ENCODE measurements at places on chromosomes 12 and 14.
A peak's percentile ranks its signal among the peaks of the same experiment; 100 is the strongest.

- DNase-seq: no peak
These were observed 310.4 kb downstream of the KCNC2 start for GRCh38 chr12:74899031-74899829.

DNA sequence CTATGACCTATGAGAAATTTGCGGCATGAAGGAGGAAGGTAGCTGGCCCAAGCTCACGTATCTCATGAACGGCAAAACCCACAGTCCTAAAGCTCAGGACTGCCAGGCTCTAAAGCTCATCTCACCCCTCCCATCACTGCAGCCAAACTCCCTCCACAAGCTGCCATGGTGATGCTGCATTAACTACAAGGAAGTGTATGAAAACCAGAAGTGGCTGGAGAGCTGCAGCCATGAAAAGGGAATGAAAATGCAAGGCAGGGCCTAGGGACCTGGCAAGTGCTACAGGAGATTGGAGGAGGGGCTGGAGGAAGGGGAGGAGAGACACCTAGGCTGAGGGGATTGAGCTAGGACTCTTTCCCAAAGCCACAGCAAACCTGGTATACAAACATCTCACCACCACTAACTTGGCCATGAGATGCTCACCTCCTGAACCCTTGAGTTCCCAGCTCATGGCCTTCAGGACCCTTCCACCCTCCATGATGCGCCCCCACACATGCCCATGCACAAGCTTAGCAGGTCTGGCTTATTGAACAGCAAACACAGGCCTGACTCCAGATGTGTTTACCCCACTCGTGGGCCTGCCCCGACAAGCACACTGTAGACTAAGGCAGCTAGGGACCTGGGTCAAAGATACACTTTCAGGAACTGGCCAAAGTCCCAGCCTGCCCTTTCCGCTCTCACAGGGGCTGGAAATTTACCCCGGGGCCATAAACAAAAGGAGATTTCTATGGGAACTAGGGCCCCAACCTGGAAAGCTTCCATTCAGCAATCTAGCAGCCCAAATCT lies 42.0 kb downstream of the LTBP2 start:
- no peak for DNase-seq

GRCh38 chr14:90087433-90087832 lies 25.6 kb downstream of the KCNK13 start:
- DNase-seq: no peak

GRCh38 chr14:102913341-102914211 lies 8.9 kb upstream of the AMN start:
- no peak for DNase-seq

DNA sequence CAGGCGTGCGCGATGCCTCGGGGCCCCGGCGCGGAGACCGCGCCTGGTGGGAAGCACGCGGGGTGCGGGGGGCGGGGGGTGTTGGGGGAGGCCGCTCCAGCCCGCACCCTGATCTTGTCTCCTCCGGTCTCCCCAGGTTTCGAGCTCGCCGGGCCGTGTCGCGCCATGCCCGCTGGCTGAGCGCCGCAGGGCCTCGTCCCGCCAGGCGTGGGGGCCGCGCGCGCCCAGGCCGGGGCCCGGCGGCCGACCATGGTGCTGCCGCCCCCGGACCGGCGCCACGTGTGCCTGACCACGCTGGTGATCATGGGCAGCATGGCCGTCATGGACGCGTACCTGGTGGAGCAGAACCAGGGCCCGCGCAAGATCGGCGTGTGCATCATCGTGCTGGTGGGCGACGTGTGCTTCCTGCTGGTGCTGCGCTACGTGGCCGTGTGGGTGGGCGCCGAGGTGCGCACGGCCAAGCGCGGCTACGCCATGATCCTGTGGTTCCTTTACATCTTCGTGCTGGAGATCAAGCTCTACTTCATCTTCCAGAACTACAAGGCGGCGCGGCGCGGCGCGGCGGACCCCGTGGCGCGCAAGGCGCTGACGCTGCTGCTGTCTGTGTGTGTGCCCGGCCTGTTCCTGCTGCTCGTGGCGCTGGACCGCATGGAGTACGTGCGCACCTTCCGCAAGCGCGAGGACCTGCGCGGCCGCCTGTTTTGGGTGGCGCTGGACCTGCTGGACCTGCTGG lies 2.4 kb downstream of the TMEM121 start:
- DNase-seq: no peak

- DNase-seq: peak; percentile 23
These were observed 67.3 kb upstream of the STK38L start for GRCh38 chr12:27176765-27177164.

DNA sequence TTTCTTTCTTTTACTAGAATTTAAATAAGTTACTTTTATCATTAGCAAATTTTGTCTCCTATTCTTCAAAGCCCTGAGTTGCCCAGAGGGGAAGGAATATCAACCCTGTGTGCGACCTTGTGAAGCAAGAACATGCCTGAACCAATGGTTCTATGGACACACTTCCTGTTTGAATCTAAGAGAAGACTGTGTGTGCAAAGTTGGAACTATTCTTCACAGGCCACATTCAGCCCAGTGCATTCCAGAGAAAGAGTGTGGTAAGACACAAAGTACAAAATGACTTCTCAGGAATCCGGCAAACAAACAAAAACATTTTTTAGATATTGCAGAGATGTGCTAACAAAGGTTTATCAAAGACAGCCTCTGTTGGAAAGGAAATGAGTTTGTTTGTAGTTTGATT lies 90.8 kb upstream of the PTPRQ start:
- DNase-seq: no peak

- DNase-seq: no peak
These were observed 1.1 kb downstream of the CD63 start for GRCh38 chr12:55727643-55728185.

DNA sequence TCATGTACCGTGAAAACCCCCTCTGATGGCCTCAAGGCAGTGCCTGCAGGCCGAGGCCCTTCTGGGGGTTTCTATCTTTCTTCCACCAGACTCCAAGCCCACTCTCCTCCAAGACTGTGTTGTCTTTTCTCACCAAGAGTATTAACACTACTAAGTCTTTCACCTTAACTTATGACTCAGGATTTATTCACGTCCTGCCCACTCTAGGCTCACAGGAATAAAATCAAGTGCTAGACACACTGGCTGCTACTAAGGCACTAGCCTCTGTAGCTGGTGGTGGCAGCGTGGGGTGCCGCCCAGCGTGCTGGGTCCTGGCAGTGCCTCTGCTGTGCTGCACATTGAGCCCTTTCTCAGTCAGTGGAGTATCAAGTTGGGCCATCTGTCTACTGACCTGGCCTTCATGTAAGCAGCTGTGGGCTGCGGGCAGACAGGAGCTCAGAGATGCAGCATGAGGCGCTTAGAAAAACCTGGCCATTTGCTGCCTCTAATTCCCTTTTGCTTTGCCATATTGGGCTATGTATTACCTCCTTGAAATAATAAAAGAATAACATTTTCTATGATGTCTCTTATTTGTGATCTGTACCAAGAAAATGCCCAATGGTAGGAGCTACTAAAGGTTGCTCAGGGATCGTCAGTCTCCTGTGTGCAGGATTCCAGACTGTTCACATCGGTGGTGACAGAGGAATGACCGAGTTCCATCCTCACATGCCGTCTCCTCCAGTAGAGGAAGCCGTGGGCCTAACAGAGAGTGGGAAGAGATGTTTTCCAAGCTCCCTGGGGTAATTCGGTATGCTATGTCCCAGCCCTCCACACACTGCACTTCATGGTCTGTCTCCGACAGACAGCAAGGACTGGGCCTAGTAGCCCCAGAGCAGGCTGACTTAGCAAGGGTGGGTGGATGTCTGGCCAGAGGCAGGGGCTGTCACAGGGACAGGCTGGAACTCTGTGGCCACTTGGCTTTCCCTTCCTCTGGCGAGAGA lies 39.9 kb downstream of the MAX start:
- DNase-seq: no peak

DNA sequence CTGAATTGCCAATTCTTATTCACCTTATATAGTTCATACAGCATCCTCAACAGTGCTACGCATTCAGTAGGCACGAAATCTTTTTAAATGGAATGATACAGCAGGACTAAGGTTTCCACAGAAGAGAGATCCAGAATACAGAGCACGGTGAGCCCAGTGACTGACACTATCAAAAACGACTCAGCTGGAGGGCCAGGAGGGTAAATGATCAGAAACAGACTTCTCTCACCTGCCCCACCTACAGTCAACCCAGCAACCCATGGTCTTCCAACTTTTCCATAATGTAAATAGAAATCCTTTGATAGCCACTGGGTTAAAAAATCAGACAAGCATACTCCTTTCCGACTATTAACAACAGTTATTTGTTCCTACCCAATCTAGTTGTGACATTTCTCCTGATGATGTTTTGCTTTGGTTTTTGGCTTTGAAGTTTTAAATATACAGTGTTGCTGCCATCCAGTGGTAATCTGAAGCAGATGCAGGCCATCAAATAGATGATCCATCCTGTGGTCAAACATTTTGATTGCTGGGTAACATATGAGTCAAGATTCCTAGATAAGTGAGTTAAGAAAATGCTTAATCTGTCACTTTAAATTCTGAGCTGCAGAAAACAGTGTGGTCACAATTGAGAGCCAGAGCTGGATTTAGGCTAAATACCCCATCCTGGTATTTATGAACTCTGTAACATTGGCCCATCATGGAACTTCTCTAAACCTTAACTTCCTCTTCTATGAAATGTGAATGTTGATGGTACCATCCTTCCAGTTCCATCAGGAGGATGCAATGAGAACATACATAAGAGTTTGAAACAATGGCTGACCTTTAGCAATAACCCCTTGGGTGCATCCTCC lies 42.0 kb downstream of the GPHB5 start:
- no peak for DNase-seq

DNA sequence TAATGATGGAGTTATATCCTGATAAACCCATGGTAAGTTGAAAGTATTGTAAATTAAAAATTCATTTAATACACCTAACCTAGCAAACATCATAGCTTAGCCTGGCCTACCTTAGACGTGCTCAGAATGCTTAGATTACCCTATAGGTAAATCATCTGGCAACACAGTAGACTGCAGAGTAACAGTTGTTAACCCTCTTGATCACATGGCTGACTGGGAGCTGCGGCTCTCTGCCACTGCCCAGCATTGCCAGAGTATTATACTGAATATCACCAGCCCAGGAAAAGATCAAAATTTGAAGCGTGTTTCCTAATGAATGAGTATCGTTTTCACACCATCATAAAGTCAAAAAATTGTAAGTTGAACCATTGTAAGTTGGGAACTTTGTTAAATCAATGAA lies 17.8 kb upstream of the TMPRSS12 start:
- DNase-seq: no peak

DNA sequence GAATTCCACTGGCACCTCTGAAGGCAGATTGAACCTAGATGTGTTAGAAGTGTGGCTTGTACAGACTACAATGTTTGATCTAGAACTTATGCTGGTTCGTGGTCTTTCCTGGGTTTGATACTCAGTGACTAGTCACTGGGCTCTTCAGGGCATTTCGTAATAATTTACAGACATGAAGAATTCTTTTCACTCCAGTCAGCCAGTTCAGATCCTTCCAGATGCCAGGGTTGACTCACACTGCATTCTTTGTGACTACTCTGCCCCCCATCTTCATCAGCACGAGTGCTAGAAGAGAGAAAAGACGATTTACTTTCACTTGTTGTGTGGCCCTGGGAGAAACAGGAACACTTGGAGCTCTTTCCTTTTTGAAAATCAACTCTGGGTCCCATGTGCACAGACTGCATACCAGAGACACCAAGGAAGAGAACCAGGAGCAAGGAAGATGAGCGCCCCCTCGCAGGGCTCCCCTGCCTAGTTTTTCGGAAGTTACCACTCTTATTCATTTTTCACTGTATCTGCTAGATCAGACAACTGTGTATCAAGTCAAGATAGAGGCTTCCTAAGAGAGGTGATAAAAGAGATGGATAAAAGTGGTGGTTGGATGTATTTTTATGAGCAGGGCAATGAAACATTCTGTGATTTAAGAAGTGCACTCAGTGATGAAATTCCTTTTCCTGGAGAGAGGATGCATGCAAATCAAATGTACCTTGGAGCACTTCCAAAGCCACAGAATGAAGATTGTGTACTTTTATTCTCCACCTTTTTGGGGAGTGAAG lies 33.5 kb upstream of the EVL start:
- DNase-seq: no peak

- no peak for DNase-seq
These were observed 11.0 kb upstream of the MGP start for GRCh38 chr12:14896521-14897169.

DNA sequence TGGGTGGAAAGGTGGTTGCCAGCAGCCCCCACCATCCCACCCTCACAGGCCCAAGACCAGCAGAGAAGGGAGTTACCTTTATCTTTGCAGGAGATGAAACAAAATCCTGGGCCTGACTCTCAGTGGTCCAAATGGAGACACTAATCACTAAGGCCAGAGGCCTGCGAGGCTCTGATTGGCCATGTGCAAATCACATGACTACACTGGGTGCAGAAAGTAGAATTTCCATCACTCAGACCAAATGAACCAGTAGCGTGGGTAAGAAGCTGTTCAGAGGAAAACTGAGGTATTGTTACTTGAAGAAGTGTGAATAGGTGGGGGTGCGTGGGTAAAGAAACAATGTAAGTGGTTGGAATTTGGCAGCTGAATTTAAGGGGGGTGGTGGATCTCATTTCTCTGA lies 20.2 kb upstream of the PPP1CC start:
- no peak for DNase-seq

DNA sequence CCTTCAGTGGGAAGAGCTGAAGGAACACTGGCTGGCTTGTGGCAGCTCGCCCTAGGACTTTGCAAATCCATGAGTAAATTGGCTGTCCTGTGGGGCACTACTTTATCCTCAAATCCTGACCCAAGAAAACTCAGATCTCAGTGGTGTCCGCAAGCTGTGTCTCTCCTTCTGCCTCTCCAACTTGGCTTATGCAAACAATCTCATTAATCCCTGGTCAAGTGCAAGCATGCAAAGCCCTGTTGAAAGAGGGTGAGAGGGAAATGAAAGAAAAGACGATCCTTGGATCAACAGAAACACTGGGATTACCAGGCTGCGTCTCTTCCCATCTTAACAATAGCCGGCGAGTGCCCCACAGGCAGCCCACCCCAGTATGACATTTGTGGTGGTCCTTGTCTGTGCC lies 901.6 kb downstream of the BCL11B start:
- DNase-seq: no peak

DNA sequence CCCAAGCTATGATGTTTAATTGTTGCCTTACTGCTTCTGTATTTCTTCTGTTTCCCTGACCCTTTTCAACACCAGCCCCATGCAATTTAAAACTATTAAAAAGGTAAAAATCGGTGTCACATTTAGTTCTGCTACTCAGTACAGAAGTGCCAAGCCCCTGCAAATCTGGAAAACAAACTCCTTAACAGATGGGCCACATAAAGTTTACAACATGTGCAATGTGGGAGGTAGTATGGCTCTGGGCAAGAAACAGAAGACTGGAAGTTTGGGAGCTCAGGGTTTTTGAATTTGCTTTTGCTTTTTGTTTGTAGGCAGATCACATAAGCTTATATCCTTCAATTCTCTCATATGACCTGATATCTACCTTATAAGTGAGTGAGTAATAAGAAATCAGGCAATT lies 404.0 kb upstream of the ATP2B1 start:
- no peak for DNase-seq

GRCh38 chr12:121489874-121490273 lies 90.0 kb downstream of the RNF34 start:
- DNase-seq: no peak

- DNase-seq: no peak
These were observed 15.0 kb downstream of the G2E3 start for GRCh38 chr14:30573966-30574365.

GRCh38 chr12:29895966-29896365 lies 112.2 kb upstream of the TMTC1 start:
- DNase-seq: no peak
